ENCODE measurements at places on chromosomes 1 and 21.
A peak's percentile ranks its signal among the peaks of the same experiment; 100 is the strongest.

DNA sequence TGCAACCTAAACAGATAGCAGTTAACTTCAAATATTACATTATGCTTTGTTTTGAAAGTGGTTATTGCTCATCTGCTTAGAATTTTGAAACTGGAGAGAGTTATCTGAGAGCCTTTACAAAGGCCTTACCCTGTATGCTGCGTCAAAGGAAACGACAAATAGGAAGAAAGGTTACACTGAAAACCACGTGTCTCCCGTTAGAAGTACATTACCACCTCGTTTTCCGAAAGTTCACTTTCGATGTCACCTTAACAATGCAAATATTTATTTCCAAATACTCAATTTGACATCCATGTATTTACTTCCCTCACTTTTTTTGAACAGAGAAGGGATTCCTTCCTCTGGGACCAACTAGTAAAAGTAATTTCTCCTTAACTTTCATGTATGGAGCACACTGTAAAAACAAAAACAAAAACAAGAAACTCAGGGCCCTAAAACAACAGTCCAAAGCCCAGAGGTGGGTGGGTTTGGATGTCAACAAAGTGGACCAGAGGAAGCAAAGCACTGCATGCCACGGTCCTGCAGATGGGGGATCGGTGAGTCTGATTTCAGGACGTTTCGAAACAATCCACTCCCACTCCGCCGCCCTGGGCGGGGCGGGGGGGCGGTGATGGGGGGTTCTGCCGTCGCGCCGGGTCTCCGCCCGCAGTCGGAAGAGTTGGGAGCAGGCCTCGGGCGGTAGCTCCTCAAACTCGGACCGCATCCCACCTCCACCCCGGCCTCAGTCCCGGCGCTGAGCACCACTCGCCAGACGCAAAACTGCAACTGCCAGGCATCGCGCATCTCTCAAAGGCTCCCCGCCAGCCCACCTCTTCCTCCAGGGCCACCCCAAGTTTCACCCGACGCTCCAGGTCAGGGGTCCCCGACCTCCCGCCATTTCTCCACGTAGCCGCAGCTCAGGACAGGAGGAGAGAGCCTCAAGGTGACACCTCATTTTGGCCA is 841 bp downstream of the ADSS2 start:
- peak; percentile 41 for DNase-seq

DNA sequence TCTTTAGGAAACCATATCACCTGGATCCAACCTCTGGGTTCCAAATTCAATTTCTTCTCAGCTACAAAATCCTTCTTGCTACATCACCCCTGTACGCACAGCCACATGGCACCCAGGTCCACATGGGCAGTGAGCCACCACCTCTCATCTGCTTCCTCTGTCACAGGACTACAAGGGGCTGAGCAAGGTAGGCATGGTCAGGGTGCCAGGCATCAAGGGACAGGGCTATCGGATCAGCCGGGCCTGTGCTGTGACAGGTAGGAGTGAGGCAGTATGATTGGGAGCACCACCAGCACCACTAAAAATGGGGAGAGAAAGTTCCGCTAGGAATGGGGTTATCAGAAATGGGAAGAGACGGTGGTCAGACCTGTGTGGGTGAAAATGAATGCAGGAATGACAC is 29.4 kb downstream of the S100A6 start:
- DNase-seq: no peak

DNA sequence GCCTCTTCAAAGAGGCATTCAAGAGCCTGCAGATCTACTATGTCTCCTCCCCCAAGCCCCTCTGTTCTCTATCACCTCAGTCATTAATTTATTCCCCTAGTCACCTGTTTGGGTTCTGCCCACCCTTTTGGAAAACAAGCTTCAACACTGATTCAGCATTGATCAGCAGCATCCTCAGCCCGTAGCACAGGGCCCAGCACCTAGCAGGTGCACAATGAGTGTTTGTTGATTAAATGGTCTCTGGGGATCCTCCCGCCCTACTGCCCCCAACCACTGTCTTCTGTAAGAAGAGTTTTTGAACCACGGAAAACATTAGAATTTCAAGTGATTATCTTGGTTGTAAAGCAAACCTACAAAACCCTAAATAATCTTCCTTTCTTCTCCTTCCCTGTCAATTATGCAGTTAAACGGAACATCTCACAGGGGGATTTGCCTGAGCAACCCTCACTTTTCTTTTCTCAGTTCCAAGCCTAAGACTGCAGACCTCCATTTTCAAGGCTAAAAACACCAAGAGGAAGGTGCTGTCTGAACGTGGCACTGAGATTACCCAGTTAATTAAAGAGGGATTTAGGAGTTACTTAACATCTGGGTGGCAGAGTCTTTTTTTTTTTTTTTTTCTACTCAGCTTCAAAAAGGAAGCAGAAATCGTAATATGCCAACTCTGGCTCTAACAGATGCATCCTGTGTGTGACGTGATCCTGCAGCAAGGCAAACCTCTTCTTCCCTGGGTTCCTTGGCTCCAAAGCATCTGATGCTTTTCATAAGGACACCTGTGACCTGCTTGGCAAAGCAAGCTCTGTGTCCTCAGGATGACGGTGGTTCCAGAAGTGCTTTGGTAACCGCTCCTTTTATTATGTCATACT is 163.0 kb downstream of the KAZN start:
- DNase-seq: no peak

GRCh38 chr1:23216771-23217420 is 406 bp downstream of the HTR1D start:
- peak; percentile 56 for DNase-seq

- no peak for DNase-seq
Observed at GRCh38 chr21:46605767-46606426, 1.0 kb upstream of the S100B start.

DNA sequence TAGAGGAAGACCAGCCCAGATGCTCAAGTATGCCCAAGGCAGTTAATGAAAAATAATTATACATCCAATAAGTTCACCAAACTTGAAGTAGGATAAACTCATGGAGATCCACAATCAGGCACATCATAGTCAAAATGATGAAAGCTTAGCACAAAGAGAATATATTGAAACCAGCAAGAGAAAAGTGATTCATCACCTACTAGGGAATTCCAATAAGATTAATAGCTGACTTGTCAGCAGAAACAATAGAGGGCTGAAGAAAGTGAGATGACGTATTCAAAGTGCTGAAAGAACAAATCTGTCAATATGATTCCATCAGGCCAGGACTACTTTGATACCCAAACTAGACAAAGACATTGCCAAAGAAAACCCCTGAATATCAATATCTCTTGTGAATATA is 251.7 kb upstream of the BEND5 start:
- DNase-seq: no peak

- DNase-seq: no peak
Observed at GRCh38 chr1:109034382-109034781, 7.5 kb downstream of the WDR47 start.

DNA sequence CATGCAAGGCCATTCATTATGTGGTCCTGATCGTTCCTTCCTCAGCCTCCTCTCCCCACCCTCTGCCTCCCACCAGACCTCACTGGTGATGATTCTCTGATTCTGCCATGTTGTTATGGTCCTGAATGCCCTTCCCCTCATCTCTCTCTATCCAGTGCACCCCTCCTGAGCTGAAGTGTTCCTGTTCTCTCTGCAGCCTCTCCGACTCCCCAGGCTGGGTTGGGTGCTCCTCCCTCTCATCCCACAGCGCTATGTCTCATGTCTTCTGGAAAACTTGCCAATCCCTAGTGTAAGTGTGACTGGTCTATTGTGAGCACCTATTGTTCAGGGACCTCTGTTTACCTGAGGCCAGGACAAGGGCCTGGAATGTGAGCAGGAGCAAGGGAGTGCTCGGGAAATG is 11.1 kb upstream of the PEF1 start:
- no peak for DNase-seq

DNA sequence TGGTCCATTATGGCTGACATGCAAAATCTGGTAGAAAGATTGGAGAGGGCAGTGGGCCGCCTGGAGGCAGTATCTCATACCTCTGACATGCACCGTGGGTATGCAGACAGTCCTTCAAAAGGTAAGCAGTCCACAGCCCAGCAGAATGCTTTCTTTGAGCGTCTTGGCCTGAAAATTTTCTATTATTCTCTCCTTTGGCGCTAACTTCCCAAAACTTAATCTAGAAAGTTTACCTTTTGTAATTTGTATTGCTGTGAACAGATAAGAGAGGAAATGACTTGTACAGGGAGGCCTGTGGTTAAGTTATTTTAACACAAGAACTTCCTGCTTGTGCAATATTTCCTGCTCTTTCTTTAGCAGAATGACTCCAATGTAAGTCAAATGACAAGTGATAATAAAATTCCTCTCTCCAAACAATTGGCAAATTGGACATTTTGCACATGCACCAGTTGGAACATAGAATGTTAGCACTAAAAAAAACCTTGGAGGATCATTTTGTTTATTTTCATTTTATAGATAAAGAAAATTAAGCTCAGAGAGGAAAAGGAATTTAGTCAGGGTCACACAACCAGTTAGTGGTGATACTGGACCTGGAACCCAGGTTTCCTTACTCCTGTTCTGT is 18.9 kb downstream of the CAP1 start:
- peak; percentile 20 for DNase-seq

DNA sequence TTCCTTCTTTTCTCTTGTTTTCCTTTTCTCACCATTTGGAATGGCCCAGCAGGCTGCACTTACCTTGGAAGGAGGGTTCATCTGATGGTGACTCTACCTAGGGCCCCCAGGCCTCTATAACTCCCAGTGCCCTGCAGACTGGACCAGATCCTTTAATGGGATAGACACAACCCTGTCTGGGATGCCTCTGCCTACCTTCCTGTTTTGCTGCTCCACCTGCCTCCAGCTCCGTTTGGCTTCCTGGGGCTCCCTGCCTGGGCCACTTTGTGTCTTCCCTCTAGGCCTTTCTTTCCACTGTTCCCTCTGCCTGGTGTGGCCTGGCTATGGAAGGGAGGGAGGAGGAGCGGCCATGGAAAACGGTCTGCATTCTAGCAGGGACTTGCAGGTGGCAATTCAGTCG is 7.5 kb downstream of the PCSK9 start:
- DNase-seq: no peak

DNA sequence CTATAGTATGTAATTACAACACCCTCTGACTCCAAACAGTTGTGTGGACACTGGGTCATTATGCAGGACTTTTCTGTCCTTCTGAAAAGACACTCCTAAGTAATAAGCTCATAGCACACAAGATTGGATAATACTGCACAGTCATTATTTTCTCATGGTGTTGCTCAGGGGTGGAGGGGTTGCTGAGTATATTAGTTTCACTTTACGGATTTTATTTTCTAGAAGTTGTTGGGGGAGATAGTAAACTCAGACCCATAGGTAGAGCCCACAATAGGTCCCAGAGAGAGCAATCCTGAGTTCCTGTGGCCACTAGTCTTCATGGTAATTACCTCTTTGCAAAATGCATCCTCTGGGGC is 53.4 kb downstream of the DUSP10 start:
- DNase-seq: no peak

DNA sequence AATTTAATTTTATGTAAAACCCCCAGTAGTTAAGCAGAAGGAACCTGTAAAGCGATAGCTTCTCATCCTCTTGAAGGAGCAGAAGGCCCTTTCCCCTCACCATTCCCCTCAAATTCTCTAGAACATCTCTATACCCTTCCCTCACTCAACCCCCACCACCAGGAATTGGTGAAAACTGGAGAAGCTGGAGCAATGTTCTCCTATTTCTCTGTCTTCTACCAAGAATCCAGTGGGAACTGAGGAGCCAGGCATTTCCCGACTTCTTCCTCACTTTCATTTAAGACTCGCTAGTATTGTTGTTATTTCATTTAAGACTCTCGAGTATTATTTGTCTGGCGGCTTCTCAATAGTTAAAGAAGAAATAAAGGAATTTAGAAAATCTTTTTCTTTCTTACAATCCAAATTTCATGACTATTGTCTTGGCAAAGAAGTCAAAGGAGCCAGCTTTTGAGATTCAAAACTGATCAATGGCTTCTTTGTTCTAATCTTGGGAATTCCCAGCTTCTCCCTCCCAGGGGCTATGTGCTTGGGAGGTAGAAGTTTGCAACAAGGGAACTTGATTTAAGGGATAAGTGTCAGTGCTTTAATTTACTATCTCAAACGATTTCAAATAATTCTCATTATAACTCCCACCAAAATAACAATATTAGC is 253.3 kb upstream of the ADGRL2 start:
- no peak for DNase-seq

GRCh38 chr1:22575532-22576149 is 12.4 kb downstream of the EPHA8 start:
- DNase-seq: no peak
